Muscle of arm (tissue), 14 donors: ENCODE measurements at places on chromosomes 1 and 21.
A peak's percentile ranks its signal among the peaks of the same experiment; 100 is the strongest.

- DNase-seq, result no peak
These were observed 49.9 kb downstream of the CHRM3 start for GRCh38 chr1:239436286-239436685.

DNA sequence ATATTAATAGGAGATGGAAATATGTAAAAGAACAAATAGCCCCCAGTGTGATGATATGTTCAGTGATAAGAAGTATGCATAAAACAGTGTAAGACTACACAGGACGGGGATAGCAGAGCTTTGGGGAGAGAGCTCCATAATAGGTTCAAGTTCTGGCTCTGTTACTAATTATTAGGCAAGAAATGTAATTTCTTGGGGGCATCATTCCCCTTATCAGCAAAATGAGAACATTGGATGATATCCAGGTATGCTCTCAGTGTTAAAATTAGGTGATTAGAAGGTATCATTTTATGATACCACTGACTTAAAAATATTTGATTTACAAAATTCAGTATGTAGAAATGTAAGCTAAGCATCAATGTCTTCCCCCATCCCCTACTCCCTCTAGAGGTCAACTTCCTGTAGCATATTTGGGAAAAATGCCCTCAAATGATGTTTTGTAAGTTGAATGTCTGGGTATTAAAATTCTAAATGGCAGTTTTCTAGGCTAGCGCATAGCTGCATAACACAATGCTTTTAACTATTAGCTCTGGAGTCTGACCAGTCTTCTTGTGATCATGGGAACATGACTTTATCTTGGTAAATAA is 585.7 kb upstream of the CAMK1G start:
- no peak for DNase-seq

DNA sequence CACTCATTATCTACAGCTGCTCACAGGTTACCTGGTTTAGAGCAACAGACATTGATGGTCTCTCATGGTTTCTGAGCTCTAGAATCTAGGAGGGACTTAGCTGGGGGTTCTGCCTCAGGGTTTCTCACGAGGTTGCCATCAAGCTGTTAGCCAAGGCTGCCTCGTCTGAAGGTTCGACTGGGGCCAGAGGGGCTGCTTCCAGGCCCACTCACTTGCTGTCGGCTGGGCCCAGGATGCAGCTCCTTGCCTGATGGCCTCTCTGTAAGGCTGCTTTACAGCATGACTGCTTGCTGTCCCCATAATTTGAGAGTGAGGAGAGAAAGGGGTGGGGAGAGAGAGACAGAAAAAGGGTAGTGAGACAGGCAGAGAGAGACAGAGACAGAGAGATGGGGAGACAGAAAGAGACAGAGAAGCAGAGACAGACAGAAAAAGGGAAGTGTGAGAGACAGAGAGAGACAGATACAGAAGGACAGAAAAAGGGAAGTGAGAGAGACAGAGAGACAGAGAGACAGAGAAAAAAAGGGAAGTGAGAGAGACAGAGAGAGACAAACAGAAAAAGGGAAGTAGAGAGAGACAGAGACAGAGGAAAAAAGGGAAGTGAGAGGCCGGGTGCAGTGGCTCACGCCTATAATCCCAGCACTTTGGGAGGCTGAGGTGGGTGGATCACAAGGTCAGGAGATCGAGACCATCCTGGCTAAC is 106.8 kb upstream of the C1orf174 start:
- no peak for DNase-seq

DNA sequence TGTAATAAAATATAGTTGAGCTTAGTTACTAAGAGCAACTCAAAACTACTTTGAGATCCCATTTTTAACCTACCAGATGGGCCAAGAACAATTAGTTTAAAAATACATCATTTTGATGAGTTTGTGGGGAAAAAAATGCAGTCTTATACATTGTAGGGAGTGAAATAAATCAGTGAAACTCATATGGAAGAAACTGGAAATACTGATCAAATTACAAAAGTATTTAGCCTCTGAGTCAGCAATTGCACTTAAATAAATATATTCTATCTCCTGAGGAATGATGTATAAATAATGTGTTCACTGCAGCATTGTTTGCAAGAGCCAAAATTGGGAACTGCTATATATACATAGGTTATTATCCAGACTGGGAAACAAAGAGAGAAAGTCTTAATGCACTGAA is 4.6 kb upstream of the SMCP start:
- no peak for DNase-seq

GRCh38 chr1:171922999-171923398 is 81.7 kb downstream of the DNM3 start:
- no peak for DNase-seq

GRCh38 chr1:237578540-237578939 is 312.2 kb downstream of the ZP4 start:
- DNase-seq, result no peak

DNA sequence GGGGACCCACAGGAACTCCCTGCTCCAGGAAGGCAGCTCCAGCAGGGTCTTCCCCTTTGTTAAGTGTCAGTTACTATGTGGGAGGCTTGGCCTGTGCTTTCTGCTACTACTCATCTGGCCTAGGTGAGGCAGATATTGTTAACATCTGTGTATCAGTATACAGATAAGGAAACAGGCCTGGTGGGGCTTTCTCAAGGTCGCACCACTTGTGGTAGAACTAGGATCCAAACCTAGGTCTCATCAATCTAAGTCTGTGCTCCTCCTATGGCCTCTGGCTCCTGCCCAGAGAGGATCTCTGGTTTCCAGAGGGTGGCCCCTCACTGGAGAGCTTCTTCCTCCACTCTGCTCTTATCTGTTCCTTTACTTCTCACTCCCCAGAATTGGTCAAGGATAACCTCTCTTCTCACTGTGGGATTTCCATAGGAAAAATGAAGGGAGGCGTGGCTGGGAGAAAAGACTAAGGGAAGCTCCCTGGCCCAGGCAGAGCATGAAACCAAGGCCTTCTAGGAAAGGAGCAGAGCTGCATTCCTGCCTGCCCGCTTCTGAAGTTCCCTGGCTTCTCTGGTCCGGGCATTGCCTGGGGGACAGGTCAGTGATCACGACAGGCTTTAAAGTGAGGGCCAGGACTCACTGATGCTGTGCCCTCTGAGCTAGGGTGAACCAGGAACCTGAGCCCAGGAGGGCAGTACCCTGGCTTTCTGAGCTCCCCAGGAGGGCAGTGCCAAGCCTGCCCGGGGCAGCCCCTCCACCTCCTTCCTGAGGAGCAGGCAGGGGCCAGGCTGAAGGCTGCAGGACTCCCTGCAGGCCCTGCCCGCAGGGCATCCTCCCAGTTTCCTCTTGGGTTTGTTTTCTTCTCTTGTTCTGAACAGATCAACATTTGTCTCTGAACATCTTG is 5.8 kb downstream of the KCNC4 start:
- no peak for DNase-seq

- no peak for DNase-seq
These were observed 119.7 kb downstream of the PPIAL4G start for GRCh38 chr1:148363439-148363810.

DNA sequence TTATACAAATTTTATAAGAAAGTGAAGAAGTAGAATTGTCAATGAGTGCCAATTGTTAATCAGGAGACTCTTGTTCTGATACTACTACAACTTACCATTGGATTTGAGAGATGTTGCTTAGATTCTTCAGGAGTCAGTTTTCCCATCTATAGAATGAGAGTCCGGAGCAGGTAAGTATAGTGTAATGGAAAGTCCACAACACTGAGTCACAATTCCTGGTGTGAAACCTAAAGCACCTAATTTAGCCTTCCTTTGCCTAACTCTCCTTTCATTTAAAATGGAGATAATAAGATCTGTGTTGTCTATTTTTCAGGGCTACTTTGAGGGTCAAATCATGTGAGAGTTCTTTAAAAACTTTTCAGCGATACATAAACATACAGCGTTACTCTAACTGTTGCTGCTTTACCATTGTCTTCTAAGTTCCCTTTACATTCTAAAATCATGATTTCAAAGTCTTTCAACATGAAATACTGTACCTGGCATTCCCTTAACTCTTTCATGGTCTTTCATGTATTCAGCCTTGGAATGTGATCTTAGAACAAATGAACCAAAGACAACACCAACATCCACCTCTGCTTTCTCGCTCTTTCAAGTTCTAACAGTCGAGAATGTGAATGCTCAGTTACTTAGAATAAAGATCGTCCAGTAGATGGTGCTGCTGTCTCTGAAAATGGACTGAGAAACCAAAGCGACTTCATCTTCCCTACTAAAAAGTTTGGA is 90.9 kb downstream of the SLC30A10 start:
- DNase-seq, result peak; percentile 45

DNA sequence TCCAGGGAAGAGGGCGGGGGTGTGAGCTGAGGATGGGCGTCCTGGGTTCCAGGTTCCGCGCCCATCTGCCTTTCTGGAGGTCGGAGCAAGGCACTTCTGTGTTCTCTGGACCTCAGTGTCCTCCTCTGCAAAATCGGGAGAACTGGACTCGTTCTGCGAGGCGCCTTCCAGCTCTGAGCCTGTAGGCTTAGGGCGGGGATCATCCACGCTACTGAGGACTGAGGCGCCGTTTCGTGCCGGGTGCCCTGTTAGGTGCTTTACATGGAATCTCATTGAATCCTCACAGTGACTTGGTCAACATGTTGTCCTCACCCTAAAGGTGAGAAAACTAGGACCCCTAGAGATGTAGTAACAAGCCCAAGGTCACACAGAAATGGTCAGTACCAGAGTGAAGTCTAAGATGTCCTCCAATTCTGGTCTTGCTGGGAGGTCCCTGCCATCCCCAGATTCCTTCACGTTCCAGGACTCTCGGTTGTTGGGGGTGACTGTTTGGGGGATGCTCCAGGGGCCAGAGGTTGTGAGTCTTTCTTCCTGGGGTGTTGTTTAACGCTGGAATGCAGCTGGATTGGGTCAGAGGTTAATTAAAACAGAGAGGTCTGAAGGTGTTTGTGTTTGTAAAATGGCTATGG is 677 bp downstream of the PRKAA2 start:
- peak; percentile 20 for DNase-seq

DNA sequence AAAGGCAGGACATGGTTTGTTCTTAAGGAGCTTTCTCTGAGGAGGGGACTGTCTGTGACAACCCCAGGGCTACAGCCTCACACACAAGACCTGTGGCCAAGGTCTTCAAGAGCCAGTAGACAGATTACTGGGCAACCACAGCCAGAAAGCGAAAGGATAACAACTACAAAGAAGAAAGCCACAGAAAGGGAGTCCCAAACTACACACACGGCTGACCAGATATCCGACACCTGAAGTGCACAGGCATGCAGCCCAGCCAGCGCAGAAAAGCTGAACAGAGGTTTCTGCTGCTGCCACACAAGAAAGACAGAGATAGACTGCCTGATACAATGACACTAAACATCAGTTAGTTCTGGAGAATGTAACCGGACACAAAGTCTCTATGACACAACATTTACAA is 21.4 kb upstream of the NADK start:
- no peak for DNase-seq

DNA sequence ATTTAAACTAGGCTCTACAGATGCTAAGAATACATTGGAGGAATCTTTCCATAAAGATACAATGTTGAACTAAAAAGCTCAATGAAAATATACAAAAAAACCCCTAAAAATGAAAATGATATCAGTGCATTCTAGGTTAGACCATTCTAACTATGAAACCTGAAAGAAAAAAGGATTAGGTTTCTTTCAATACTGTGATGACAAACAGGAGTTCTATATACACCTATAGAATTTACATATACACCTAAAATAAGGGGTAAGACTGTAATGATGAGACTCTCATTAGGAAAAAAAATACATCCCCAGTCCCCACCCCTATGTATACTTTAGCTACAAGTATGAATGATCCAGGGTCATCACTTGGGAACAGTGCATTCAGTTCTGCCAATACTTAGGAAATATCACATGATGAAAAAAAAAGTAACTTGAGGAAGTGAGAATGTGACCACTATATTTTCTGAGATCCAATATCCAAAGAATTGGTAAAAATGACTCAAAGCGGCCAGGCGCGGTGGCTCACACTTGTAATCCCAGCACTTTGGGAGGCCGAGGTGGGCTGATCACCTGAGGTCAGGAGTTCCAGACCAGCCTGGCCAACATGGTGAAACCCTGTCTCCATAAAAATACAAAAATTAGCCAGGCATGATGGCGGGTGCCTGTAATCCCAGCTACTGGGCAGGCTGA is 26.3 kb downstream of the SELENOF start:
- DNase-seq, result no peak

- no peak for DNase-seq
These were observed 517 bp downstream of the IPO13 start for GRCh38 chr1:43947061-43947873.

DNA sequence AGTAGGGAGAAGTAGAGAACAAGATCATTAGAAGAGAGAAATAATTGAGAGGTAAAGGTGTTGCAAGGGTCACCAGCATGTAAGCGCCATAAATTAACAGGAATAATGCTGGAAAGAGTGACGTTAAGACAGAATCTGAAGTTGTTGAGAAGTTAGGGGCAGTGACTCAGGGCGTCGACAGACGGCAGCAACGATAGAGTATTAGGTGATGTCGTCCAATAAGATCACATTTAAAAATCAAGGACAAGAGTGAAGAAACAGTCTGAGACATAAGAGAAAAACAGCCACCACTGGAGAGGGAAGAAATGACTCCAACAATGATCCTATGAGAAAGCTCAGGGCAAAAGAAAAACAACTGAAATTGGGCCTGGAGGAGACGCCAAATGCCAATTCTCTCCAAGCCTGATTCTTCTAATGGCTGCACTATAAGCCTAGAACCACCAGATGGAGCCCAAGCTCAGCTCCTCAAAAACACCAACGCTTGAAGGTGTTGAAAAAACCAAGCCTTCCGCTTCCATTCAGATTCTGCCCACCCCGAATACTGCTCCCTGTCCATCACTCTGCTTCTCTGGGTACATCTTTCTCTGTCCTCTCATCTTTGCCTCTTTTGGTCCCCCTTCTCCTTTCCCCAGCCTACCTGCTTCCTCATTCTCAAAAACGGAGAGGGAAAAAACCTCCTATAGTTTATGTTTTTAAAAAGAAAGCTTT is 70.0 kb downstream of the LUZP1 start:
- peak; percentile 73 for DNase-seq

DNA sequence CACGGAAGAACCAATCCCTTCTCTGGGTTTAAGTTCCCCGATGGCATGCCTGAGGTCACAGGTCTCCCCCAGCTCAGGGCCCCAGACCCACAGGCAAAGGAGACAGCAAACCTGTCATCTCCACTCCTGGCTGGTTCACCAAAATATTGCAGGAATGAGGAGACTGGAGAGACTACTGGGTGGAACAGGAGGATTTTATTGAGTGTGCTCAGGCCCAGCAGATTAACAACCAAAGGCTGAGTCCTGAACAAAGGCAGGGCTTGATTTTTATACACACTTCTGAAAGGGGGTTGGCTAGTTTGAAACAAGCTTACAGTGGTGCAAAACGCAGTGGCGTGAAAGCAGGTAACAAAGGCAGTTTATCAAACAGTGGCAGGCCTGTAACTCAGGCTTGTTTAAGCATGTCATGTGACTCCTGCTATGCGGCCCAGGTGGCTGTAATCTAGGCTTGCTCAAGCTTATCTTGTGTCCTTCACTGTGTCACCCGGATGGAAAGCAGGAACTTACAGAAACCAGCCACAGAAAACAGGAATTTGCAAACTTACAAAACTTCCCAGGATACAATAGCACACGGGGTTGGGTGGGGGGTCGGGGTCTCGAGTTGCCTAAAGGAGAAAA is 27.4 kb upstream of the KCNJ15 start:
- no peak for DNase-seq

- no peak for DNase-seq
These were observed 62.1 kb downstream of the CASZ1 start for GRCh38 chr1:10734375-10734774.
